ENCODE measurements at places on chromosomes 4 and X.

DNA sequence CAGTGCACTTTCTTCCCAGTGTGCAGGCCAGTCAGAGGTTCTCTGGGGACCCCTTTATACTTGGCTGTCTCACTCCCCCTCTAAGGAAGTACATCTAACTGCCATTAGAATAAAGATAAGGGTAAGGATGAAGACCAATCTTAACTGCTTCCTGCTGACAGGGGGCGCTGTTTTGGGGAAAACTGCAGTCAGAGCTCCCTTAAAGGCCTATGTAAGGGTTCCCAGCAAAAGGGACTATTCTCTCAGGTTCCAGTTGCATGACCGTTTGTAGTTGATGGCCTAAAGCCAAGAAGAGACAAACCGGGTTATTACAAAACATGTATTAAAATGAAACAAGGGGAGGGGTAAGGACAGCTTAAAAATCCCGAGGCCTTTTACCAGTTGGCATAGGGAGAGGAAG, 115.6 kb upstream of the SPIN4 start:
- DNase-seq: no peak
- H3K36me3 ChIP-seq: peaks cover 5% of the 10 kb centered on the region
- no peak overlapping the region for H3K27ac ChIP-seq

GRCh38 chrX:68429216-68429615, 4.1 kb downstream of the OPHN1 start:
- peaks cover 7% of the 10 kb centered on the region for H3K4me1 ChIP-seq
- H3K4me3 ChIP-seq: no peak overlapping the region
- no peaks in the 10 kb centered on the region for H3K36me3 ChIP-seq
- H3K27ac ChIP-seq: no peak overlapping the region
- H3K27me3 ChIP-seq: no peaks in the 10 kb centered on the region

- H3K36me3 ChIP-seq: no peaks in the 10 kb centered on the region
- DNase-seq: no peak
- H3K27ac ChIP-seq: no peak overlapping the region
- H3K4me1 ChIP-seq: no peaks in the 10 kb centered on the region
- H3K27me3 ChIP-seq: no peaks in the 10 kb centered on the region
- H3K4me3 ChIP-seq: no peak overlapping the region
Measured at GRCh38 chrX:138031715-138032114, 465.8 kb downstream of the ZIC3 start.

DNA sequence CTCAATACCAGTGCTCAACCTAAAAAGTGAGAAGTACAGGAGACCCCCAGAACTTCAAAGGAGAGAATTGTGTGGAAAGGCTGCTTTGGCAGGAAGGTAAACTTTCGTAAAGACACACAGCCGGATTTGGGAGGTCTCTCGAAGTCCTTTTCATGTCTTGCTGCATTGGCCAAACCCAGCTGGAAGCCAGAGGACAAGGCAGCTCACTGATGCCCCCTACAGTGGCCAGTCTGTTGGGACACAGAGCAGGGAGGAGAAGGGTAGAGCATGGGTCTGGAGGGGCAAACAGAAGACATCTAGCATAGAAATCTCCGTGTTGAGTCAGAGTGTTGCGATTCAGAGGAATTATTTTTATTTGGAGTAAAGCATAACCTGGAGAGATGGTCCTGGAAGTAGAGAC, 198.9 kb downstream of the ANK2 start:
- DNase-seq: no peak
- H3K4me3 ChIP-seq: no peak overlapping the region
- no peaks in the 10 kb centered on the region for H3K27me3 ChIP-seq
- no peak overlapping the region for H3K27ac ChIP-seq

DNA sequence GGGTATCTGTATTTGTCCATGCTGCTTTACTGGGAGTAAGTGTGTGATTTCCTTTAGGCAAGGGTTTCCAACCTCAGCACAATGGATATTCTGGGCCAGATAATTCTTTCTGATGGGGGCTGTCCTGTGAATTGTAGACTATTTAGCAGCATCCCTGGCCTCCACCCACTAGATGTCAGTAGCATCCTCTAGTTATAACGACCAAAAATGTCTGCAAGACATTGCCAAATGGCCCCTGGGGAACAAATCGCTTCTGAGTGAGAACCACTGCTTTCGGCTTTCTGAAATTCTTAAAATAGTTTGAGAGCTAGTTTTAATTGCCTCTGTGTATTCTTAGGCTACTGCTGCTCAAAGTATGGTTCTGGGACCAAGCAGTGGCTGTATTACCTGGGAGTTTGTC, 81.2 kb upstream of the GPM6B start:
- H3K4me1 ChIP-seq: peaks cover 51% of the 10 kb centered on the region
- no peaks in the 10 kb centered on the region for H3K27me3 ChIP-seq
- no peak overlapping the region for H3K4me3 ChIP-seq

GRCh38 chr4:126552321-126552720, 1080.4 kb upstream of the INTU start:
- no peaks in the 10 kb centered on the region for H3K36me3 ChIP-seq
- H3K27ac ChIP-seq: no peak overlapping the region
- no peak for DNase-seq
- no peaks in the 10 kb centered on the region for H3K4me1 ChIP-seq

DNA sequence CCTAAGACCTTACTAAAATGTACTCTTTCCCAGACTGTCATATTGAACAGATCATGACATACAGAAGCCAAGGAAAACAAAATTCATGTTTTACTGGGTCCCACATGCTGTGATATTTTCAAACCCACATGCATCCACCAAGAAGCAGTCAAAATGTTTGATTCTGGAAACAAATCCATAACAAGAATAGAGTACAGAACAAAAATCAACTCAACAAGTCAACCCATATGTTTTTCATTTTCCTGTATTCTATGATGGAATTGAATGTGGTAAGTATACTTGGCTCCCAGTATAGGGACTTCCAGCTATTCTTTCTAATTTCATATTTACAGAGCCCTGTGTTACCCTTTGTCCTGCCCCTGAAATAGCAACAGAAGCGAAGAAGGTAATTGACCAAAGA, 106.8 kb downstream of the COL25A1 start:
- H3K36me3 ChIP-seq: no peaks in the 10 kb centered on the region
- DNase-seq: no peak
- no peaks in the 10 kb centered on the region for H3K27me3 ChIP-seq
- no peaks in the 10 kb centered on the region for H3K4me1 ChIP-seq
- H3K27ac ChIP-seq: no peak overlapping the region

All from thoracic aorta (tissue), 2 donors.